ENCODE measurements at places on chromosomes 7 and 10.

- DNase-seq: no peak
Observed at GRCh38 chr10:29239569-29240472, 49.0 kb upstream of the LYZL1 start.

GRCh38 chr7:3987426-3987927 lies 686.4 kb downstream of the SDK1 start:
- DNase-seq: no peak

DNA sequence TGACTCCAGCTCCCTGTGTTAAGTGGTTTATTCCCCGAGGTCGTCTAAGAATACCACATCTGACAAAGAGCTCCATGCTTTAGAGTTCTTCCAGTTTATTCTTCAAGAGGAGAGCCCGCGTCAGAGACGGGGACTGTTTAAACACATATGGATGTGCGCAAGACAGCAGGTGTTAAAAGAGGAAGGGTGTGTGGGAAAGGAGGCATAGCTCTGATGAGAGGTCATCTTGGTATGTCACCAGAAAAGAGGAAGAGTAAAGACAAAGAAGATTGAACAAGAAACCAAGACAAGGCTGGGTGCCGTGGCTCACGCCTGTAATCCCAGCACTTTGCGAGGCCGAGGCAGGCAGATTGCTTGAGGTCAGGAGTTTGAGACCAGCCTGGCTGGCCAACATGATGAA lies 258.7 kb downstream of the CCDC3 start:
- no peak for DNase-seq

DNA sequence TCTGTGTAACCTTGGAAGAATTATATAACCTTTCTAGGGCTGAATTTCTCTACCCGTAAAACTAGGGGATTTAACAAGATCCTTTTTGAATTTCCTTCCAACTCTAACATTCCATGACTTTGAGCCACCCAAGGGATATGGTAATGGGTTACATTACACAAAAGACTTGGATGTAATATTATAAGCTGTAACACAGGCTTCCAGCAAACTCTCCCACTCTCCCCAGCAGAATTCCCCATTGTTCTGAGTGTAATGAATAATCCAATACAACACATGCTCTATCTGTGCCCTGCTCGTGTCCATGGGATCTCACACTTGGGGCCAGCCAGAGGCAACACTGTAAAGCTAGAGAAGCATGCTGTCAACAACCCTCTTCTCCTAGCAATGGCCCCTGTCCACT lies 790.6 kb upstream of the AUTS2 start:
- no peak for DNase-seq

DNA sequence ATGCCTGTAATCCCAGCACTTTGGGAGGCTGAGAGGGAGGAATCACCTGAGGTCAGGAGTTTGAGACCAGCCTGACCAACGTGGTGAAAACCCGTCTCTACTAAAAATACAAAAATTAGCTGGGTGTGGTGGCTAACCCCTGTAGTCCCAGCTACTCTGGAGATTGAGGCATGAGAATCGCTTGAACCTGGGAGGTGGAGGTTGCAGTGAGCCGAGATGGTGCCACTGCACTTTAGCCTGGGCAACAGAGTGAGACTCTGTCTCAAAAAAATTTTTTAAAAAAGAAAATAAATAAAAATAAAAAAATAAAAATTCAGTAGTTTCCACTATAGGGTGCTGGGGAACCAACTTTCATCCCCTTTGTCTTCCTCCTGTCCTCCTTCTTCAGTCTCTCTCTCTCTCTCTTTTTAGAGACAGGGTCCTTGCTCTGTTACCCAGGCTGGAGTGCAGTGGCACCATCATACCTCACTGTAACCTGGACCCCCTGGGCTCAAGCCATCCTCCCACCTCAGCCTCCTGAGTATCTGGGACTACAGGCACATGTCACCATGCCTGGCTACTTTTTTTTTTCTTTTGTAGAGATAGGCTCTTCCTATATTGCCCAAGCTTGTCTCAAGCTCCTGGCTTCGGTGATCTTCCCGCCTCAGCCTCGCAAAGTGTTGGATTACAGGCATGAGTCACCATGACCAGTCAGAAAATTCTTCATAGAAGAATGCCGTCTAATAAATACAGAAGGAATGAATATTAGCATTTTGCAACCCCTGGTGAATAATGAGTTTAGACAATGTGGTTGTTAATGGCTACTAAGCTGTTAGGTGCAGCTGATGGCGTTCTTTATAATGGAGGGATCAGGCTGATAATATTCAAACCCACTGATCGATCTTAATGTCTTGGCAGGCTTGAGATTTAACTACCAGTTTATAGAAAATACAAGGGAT lies 20.6 kb downstream of the RBM20 start:
- no peak for DNase-seq

GRCh38 chr10:71821909-71822763 lies 28.9 kb downstream of the PSAP start:
- no peak for DNase-seq

DNA sequence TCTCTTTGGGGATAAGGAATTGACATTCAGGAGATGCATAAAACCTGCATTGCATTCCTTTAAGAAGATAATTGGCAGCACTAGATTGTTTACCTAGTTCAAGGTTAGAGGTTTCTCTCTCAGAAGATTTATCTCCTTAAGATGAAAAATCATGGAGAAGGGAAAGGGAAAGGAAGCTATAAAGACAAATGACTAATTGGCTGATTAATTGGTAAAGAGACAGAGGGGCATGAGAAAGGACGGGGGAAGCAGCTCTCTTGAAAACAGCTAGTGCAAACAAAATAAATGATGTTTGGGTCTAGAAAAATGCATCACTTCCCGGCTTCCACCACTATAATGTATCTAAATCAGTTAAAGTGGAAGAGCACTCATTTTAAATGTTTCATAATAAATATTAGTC lies 941.2 kb downstream of the XPNPEP1 start:
- peak; percentile 11 for DNase-seq

- DNase-seq: no peak
Observed at GRCh38 chr10:60414877-60415585, 25.4 kb upstream of the ANK3 start.

DNA sequence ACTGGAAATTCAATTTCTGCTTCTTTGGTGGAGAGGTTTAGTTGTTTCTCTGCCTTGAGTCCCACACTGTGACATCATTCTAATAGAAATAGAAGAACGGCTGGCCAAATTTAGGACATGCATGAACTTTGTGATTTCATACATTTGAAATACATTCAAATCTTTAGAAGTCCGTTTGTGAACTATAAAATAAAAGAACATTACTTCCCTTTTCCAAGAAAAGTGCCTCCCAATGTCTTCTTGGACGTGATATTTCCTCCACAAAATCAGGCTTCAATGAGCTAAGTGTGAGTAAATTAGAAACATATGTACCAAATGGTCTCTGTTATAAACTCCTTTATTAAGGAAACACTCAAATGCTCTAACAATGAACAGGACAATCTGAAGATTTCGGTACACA lies 314.5 kb upstream of the AKR1E2 start:
- no peak for DNase-seq

- DNase-seq: no peak
Observed at GRCh38 chr7:42426163-42426562, 189.2 kb upstream of the GLI3 start.

- DNase-seq: no peak
Observed at GRCh38 chr7:109215341-109215740, 645.7 kb downstream of the DNAJB9 start.

- no peak for DNase-seq
Observed at GRCh38 chr7:2084331-2084730, 148.4 kb downstream of the MAD1L1 start.

DNA sequence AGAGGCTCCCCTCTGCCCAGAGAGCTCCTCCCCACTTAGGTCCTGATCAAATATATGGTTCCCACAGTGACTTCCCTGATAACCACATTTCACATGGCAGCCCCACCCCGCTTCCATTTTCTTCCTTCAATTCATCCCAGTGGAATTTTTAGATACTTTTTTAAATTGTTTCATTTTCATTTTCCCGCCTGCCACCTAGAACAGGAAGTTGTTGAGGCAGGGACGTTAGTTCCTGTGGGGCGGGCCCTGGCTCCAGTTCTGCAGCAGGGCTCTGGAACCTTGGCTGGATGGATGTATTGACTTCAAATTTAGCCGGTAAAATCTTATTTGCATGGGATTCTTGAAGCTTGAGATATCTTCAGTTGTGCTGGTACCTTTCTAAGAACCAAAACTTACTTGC lies 226.6 kb downstream of the PAXIP1 start:
- DNase-seq: no peak

GRCh38 chr7:147810269-147810668 lies 780.3 kb upstream of the C7orf33 start:
- no peak for DNase-seq

DNA sequence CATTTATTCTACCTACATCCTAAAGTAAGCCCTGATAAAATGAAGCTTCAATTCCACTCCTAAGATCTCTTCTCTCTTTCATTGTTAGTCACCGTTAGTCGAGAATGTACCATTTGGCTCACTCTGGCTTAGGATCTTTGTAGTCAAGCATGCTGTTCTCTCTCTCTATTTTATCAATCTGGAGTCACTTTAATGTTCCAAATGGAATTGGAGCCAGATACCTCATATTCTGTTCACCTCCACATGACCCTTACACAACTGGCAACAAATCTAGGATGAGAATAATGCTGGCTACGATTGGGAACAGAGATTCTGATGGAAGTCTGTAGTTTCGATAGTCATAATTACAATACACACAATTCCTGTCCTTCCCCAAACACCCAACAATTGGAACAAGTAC lies 213.7 kb downstream of the TWIST1 start:
- DNase-seq: no peak

DNA sequence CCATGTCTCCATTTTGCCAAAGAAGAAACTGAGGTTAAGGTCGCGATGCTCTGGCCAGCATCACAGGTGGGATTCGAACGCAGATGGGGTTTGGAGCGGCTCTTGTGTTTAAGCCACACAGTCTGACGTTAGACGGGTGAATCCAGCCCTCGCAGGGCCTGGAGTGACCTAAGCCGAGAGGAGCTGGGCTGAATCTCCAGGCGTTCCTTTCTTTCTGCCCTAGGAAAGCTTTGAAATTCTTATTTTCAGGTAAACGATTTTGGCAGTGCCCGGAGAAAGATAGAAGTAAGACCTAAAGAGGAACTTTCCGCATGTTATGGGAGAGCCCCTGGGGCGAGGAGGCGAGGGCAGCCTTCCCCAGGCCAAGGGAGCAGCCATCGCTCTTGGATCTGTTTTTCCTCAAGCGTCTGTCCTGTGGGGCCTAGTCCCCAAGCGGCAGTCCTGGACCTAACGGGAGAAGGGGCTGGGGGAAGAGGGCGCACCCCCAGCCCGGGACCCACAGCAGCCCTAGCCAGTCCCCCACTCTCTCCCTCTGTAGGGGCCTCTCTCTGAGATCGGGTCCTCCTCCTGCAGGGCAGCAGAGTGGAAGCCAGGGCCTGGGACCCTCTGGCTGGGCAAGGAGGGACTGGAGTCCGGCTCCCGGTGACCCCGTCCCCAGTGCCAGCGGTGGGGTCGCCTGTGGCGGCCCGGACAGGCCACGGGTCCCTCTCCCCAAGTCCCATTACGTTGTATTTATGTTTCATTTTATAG lies 8.9 kb upstream of the LBX1 start:
- DNase-seq: no peak

DNA sequence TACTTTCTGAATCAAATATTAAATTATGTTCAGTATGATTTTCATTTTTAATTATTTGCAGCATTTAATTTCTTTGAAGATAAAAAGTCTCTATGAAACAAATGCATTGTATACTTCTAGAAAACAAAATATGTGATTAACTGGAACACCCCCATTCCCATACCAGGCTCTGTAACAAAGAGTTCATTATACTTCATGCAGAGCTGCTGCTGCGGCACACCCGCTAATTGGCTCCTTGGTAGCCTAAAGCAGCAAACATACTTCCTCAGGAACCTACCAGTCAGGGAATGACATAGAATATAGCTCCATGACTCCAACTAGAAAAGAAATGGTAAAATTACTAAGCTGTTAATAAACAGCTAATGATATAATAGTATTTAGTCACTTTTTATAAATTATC lies 19.3 kb downstream of the RAB11FIP2 start:
- no peak for DNase-seq

- DNase-seq: no peak
Observed at GRCh38 chr7:131747658-131748232, 191.3 kb upstream of the PODXL start.

- DNase-seq: no peak
Observed at GRCh38 chr7:24943096-24943948, 36.7 kb downstream of the OSBPL3 start.

- DNase-seq: no peak
Observed at GRCh38 chr7:133997463-133997862, 129.7 kb upstream of the LRGUK start.

GRCh38 chr7:70657989-70658632 lies 473.8 kb upstream of the GALNT17 start:
- no peak for DNase-seq

DNA sequence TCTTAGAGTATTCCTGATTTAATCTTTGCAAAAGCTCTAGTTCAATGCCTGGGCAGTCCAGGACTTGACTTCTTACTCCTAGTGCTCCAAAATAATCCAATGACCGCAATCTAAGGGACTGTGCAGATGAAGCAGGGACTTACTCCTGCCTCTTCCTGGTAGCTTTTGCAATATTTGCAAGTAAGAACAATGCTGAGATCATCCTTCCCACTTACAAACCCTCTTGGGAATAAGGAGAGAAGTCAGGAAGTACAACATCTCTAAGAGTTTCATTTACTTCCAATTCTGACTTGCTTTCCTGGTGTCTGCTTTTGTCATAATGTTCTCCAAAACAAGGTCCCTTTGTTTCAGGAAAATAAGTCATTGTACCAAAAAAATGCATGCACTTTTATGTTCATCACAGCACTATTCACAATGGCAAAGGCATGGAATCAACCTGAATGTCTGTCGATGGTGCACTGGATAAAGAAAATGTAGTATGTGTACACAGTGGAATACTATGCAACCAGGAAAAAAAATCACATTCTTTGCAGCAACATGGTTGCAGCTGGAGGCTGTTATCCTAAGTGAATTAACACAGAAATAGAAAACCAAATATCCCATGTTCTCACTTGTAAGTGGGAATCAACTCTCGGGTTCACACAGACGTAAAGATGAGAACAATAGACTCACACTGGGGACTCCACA lies 7.1 kb upstream of the KCNMA1 start:
- no peak for DNase-seq

- no peak for DNase-seq
Observed at GRCh38 chr7:142001163-142001874, 5.6 kb downstream of the MGAM start.

DNA sequence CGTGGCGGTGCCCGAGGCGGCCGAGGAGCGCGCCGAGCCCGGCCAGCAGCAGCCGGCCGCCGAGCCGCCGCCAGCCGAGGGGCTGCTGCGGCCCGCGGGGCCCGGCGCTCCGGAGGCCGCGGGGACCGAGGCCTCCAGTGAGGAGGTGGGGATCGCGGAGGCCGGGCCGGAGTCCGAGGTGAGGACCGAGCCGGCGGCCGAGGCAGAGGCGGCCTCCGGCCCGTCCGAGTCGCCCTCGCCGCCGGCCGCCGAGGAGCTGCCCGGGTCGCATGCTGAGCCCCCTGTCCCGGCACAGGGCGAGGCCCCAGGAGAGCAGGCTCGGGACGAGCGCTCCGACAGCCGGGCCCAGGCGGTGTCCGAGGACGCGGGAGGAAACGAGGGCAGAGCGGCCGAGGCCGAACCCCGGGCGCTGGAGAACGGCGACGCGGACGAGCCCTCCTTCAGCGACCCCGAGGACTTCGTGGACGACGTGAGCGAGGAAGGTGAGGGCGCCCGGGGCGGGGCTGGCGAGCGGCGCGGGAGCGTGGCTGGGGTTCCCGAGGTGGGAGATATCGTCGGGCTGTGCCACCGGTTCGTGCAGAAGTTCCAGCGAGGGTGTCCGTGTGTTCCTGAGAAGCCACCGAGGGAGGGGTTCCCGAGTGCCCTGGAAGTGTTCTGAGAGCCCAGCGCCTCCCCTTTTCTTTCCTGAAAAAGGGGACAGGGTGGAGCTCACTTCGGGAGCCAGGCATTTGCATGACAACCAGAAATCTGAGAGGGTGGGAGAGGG lies 495 bp downstream of the EIF3B start:
- DNase-seq: no peak

All from renal cortex interstitium (tissue), 15 donors.